ENCODE measurements at places on chromosomes 4 and X.

- no peak for DNase-seq
Observed at GRCh38 chr4:94076498-94076897, 131.2 kb upstream of the SMARCAD1 start.

DNA sequence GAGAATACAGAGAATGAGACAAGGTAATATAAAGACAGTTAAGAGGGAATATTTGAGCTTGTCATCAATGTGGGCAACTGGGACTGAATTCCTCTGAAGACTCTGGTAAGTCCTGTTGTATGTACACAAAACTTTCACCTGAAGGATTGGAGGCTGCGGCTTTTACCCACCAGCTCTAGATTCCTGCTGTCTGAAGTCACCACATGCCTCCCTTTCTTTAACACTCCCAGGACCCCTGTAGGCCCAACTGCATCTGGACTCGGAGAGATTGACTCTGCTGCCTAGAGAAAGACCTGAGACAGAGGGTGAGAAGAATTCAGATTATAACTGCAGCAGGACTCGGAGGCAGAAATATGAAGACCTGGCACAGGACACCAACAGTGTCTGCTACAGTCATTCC is 1048.0 kb downstream of the PDHA2 start:
- no peak for DNase-seq

DNA sequence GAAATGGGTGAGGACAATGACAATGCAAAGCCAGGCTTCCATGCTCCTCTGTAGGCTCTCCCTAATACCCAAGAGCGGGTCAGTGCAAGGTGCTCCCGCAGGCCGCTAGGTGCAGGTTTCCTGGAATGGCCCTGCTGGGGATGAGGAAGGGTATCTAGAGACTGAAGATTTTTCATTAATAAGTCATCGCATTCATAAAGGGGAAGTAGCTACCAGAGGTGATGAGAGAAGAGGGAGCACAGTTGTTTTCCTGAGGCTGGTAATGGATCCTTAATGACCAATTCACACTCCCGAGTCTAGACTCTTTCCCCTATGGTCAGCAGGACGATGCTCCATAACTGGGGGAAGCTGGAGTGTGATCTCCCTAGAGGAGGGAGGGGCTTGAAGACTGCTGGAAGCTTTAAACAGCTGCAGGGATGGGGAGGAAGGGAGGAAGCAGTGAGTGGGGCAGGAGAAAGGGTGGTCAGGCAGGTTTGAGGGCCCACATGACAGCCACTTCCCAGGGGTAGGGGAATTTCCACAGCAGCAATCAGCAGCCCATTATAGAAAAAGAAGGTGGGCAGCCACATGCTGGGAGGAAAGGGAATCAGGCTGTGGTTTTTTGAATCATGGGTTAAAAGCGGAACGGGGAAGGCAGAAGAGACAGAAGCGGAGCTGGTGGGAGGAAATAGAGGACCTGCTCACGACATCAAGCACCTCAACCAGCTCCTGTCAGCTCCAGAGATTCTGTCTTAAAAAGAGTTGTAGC is 10.2 kb upstream of the ATP6AP2 start:
- no peak for DNase-seq

DNA sequence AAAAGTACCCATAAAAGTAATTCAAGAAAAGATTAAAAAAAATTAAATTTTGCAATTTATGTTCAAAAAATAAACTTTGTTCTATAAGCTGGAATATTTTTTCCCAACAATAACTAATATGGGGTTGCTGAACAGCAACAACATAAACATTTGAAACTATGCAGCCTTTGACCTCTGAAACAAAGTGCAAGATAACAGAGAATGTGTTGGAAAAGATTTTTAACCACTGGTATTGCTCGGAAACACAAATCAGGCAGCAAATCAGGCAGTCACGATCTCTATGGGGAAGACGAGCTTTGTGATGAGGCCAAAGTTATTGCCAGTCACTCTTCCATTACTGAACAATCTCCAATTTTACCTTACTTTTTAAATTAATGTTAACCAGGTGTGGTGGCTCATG is 332.1 kb downstream of the PABPC4L start:
- no peak for DNase-seq

DNA sequence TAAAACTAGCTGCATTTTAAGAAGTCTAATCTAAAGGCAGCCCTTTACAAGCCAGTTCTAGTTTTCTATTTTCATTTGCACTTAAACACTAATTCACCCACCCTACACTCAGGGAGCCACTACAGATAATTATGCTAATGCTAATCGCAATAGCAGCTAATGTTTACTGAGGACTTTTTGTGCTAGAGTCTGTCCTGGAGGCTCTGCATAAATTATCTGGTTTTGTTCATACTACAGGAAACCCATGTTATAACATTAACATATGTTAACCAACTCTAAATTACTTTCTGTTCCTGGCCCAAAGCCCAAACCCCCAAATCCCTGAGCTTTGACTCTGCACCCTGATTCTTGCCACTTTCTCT is 480 bp upstream of the RADX start:
- no peak for DNase-seq

- no peak for DNase-seq
Observed at GRCh38 chr4:40311811-40312346, 23.3 kb upstream of the CHRNA9 start.

GRCh38 chr4:55793479-55793878 is 26.1 kb upstream of the EXOC1L start:
- DNase-seq: no peak

DNA sequence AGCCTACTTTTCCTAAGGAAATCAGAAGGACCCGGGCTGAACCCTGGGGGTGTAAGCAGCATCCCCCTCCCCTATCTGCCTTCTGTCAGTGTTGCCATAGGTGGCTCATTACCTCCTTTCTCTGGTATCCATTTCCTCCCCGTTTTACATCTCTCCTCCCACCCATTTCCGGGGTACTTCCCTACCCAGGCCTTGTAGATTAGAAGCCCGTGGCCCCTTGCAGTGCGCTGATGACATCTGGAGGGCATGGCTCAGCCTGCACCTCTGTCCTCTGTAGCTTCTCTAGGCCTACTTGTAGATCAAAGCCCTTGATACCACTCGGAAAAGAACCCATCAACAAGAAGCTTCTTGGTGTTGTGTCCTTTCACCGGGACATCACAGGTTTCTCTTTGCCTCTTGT is 71.8 kb downstream of the NBDY start:
- no peak for DNase-seq

DNA sequence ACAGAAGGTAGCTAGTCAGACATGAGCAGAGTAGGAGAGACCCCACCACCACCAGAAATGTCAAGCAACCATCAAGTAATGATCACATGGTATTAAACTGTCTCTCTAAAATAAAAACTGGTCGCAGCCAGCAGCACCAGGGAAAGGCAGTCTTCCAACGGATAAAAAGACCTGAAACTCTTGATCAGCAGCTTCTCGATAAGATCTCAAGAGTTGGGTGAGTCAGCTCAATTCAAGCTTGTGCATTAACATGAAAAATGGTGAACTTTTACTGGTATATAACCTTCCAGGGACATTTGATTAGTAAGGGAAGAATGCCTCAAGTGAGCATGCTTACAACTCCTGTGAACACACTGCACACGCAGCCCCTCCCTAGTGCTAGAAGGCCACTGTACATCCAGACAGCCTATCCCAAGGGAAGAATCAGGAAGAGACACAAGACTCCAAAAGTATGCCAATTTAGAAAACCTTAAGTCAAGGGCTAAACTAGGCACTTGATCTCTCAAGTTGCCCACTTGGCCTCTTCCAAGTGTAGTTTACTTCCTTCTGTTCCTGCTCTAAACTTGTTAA is 270.0 kb upstream of the GNPDA2 start:
- no peak for DNase-seq

DNA sequence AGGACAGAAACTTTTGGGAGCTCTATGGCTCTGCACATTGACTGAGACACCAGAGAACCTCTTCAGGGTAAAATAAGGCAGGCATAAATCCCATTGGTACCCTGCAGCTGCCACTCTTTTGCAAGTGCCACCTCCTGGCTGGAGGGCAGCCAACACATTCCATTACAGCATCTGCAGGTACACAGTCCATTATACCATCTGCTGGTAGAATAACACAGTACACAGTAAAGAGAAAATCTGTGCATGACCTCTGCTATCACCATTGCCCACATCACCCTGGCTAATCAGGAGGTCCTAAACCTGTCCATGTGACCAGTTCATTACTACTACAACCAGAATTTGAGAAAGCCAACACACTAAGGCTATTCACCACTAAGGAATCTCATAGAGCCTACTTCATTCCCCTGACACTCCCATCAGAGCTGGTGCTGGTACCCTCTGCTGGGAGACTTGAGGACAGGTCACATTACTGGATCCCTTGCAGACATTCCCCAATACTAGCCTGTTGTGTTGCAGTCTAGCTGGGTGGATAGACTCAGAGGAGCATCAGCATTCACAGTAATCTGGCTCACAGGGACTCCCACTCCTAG is 176.2 kb upstream of the TACR3 start:
- DNase-seq: no peak

DNA sequence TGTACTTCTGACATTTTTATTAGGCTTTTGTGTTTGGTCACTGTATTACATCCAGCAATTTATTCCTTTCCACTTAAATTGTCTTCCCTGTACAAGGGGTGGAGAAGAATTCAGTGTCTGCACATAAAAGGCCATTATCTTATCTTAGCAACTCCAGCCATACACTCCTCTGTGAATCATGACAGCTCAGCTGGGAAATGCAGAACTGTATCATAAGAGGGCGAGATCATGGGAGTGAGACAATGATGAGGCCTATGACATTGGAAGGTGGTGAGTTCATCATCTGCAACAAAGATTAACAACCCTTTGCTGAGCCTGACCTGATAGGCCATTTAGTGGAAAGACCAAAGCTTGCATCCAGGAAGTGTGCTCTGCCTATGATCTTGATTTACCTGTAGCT is 33.3 kb downstream of the SLIT2 start:
- peak; percentile 13 for DNase-seq

DNA sequence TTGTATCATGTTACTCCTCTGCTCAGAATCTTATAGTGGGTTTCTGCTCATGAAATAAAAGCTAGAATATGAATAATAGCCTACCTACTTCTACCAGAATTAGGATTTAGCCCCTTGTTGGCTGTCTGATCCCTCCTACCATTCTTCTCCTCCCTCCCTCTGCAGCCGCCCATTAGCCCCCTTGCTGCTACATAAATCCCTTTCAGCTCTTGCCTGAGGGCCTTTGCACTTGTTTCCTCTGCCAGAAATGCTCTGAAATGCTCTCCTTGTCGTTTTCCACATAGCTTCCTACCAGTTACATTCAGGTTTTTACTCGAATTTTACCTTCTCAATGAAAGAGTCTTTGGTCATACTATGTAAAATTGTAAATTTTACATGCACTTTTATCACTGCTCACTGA is 159.2 kb downstream of the ADGRL3 start:
- peak; percentile 68 for DNase-seq

DNA sequence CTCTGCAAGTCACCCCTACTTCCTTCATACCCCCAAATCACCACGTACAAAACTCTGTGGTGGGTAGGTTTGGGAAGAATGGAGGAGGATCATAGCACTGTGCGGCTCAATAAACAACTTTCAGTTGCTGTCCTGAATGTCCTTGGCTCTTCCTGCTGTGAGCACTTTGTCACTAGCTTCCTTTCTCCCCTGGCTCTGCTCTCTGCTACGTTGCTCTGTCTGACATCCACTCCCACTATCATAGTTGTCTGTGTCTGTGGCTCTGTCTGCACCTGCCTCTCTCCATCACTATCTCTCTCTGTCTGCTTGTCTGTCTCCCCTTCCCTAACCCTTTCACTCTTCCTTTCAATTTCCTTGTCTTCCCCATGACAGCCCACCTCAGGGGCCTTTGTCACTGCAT is 21.2 kb upstream of the SMPX start:
- DNase-seq: no peak

GRCh38 chrX:52213276-52213675 is 28.6 kb downstream of the MAGED4 start:
- no peak for DNase-seq

DNA sequence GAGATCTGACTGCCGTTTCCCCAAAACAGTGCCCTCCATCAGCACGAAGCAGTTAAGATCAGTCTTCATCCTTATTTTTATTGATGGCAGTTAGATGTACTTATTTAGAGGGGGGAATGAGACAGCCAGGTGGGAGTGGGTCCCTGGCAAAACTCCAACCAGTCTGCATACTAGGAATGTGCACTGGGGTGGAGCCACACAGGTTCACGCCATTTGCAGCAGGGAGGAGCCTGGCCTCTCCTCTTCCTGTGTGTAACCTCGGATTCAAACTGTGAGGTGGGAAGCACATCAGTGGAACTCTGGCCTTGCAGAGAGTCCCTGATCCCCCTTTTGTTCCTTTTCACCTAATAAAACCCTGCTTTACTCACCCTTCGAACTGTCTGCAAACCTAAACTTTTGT is 987.7 kb upstream of the GRIA3 start:
- DNase-seq: no peak

GRCh38 chr4:88526221-88526815 is 2.7 kb upstream of the PYURF start:
- peak; percentile 3 for DNase-seq

- no peak for DNase-seq
Observed at GRCh38 chr4:186132577-186133242, 28.2 kb downstream of the FAM149A start.

DNA sequence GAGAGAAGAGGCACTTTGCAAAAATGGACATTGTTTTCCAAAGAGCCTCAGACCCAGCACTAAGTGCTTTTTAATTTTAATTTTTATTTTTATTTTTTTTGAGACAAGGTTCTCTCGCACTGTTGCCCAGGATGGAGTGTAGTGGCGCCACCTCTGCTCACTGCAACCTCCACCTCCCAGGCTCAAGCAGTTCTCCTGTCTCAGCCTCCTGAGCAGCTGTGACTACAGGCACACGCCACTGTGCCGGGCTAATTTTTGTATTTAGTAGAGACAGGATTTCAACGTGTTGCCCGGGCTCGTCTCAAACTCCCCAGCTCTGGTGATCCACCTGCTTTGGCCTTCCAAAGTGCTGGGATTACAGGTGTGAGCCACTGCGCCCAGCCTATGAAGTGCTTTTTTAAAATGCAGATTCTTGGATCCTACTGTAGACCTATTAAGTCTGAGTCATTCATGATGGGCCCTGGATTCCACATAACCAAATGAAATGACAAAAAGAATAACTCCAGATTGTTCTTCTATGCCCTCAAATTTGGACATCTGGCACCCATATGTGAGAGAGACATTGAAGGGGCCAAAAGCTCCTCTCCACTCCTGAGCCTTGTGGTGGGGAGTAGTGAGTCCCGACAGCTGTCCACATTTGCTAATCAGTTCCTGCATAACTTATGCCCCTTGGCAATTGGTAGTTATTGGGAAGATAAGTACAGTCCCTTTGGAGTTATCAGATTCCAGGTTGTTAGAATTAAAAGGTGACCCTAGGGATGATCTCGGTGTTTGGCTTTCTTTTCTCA is 3.6 kb downstream of the NOCT start:
- peak; percentile 79 for DNase-seq
